Posterior vena cava (tissue), 2 donors: ENCODE measurements at places on chromosomes 7 and 10. TPM values are rescaled to one million over a fixed set of nuclear protein-coding genes. Genes with fewer than 3 reads are reported as not detected.

GRCh38 chr7:118239014-118239413 is 14.5 kb downstream of the ANKRD7 start:
- no peak for DNase-seq

DNA sequence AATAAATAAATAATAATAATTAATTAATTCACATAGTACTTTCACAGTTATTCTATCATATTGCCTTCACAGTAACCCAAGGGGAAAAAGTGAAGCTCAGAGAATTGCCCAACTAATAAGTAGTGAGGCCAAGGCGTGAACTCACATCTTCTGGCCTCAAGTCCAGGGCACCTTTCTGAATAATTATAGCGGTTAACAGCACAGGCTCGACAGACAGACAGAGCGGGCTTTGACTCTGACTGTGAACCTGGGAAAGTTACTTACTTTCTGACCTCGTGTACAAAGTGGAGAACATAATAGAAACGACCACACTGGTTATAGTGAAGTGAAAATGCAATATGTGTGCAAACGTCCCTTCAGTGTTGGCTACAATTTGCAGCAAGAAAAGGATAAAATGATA is 5.7 kb upstream of the SMKR1 start:
- no peak for DNase-seq

DNA sequence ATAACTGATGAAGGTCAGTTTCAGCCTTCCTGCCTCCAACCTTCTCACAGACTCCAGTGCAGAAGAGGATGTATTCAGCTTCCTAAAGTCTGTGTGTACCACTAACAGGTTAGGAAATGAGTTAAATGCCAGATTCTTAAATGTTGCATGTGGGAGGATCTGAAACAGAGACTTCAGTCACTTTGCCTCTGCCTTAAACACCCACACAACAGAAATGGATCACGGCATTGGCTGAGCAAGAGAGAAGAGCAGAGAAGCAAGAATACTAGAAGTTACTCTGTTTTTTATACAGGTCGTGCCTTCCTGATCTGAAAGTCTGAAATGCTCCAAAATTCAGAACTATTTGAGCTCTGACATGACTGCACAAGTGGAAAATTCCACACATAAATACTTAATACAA is 98.9 kb upstream of the ARHGAP21 start:
- DNase-seq, result no peak

DNA sequence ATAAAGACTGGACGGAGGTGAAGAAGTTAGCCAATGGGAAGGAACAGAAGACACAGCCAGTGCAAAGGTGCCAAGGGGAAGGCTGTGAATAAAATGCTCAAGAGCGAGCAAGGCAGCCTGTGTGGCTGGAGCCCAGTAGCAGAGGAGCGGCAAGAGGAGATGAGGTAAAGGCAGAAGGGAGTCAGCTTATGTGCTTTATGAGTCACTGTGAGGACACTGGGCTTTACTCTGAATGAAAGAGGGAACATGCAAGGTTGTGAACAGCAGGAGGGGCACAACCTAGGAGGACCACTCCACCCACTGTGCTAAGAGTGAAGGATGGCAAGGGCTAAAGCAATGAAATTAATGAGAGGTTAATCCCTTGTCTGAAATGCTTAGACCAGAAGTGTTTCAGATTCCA is 129.0 kb upstream of the ODAD2 start:
- DNase-seq, result no peak

DNA sequence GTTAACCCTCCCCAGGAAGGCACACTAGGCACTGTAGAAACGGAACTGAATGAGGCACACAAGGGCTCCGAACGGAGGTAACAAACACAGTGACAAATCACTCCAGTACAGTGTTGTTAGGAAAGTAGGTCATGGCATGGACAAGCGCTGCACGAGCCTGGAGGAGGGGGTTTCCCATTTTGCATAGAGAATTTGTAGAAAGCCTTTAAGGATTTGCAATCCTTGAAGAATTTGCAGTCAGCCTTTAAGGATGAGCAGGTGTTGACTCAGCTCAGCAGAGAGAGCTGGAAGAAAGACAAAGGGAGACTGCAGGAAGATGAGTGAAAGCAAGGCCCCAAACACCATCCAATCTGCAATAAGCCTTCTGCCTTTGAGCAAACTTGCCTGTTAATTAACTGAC is 51.1 kb upstream of the PPP1R3C start:
- no peak for DNase-seq

DNA sequence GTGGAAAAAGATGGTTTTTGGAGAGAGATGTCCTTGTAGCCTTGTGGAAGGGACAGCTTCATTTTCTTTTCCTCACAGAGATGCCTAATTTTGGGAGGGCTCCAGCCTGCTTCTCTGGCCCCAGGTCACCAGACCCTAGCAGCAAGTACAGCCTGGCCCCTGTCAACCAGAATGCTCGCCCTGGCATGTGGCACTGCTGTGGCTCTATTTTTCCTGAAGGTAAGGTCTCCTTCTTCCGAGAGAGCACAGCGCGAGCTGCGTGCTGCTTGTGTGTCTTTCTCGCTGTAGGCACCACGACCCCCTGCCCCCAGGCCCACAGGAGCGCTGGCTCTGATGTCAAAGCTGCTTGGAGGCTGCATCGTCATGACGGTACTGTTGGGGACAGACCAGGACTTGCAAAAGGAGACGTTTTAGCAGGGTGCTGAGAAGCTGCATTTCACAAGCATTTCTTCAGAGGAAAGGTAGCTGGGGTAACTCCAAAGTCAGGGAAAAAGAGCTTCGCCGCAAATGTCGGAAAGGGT is 58.7 kb downstream of the CLEC2L start:
- no peak for DNase-seq

Gene SPDYE3
- total RNA-seq, result not detected
